ENCODE measurements at places on chromosomes 7 and 10. TPM values are rescaled to one million over a fixed set of nuclear protein-coding genes. Genes with fewer than 3 reads are reported as not detected.

The LOXL4 gene
- 2.1 TPM for polyA plus RNA-seq

The TAS2R41 gene
- not detected for polyA plus RNA-seq

The TMEM196 gene
- not detected for polyA plus RNA-seq

The PRPS1L1 gene
- polyA plus RNA-seq = not detected

The GSTO2 gene
- 0.49 TPM for polyA plus RNA-seq

Measured in naive B cell (primary cell).